ENCODE measurements at places on chromosomes 12 and 14. TPM values are rescaled to one million over a fixed set of nuclear protein-coding genes. Genes with fewer than 3 reads are reported as not detected.

Gene KRT6B
- 0.98 TPM for total RNA-seq

Gene CCDC198
- total RNA-seq, result not detected

Gene KCNK10
- total RNA-seq, result not detected

- no peak overlapping the region for H3K4me3 ChIP-seq
- DNase-seq, result no peak
- H3K27ac ChIP-seq, result no peak overlapping the region
- H3K4me1 ChIP-seq, result peaks cover 12% of the 10 kb centered on the region
- H3K27me3 ChIP-seq, result no peaks in the 10 kb centered on the region
- no peaks in the 10 kb centered on the region for H3K36me3 ChIP-seq
Observed at GRCh38 chr14:77645520-77646230, 29.2 kb upstream of the SPTLC2 start.
